ENCODE measurements at places on chromosomes 13 and 19.

- DNase-seq = no peak
These were observed 615.0 kb downstream of the FGF9 start for GRCh38 chr13:22285867-22286266.

- DNase-seq = no peak
These were observed 21.6 kb downstream of the VSTM1 start for GRCh38 chr19:54041969-54042606.

- DNase-seq = no peak
These were observed 49.0 kb upstream of the C13orf46 start for GRCh38 chr13:114022876-114023275.

DNA sequence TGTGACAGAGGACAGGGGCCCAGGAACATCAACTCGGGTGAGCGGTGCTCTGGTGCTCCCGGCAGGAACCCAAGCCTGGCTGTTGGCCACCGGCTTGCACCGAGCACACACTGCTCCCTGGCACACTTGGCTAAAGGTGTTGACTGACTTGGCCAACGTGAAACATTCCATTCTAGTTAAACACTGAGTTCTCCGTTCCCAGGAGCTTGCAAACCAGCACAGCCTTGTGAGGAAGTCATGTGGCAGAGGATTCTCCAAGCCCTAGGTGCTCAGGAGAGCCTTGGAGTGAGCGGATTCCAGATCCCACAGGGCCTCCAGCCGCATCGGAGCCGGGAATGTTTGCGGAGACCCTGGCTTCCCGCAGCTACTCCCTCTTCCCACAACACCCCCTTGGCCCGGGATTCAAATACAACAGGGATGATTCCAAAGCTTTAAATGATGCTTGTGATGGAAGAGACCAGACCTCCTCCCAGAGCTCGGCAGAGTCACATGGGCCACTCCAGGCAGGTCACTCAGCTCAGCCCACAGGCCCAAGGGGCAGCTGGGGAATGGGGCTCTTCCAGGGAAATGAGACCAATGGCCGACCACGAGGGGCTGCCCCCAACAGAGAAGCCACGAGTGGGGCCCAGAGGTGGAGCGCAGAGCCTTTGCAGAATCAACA is 2.9 kb downstream of the C13orf46 start:
- DNase-seq = no peak

- DNase-seq = no peak
These were observed 227.8 kb downstream of the LACC1 start for GRCh38 chr13:44107357-44108121.

GRCh38 chr13:96093296-96094006 is 3.5 kb downstream of the HS6ST3 start:
- no peak for DNase-seq

DNA sequence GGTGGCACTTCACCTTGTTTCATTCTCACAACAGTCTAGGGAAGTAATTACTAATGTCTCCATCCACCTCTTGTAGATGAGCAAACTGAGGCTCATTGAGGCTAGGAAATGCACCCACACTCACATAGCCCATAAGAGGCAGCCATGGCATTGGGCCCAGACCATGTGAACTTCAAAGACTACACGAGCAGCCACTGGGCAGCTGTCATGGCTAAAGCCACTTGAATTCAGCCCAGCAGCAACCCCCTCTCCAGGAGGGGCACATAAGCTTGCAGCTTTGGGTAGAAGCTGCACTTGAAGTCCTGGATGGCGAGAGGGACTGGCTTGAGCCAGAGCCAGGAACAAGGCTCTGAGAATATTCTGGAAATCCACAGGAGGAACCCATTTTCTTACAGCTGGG is 13.4 kb downstream of the ALOX5AP start:
- DNase-seq = no peak

DNA sequence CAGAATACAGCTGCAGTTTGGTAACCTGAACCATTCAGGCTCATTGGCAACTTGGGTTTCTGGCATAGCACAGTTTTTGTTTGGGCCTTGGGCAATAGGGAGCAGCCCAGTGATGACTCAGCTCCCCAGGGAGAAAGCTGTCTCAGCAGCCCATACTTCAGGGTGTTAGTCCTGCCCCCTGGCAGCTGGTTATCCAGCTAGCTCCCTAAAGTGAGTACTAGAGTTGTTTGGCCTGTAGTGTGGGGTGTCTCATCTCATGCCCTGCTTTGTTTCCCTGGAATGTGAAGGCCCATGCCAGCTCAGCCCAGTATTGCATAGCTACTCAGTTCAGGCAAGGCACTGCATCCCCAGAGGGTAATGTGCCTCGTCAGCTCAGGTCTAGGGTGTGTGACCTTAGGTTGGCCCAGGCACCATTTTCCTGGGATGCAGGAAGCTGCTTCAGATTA is 18.2 kb upstream of the ZNF543 start:
- no peak for DNase-seq

GRCh38 chr19:17402982-17403855 is 2.2 kb downstream of the BST2 start:
- no peak for DNase-seq

DNA sequence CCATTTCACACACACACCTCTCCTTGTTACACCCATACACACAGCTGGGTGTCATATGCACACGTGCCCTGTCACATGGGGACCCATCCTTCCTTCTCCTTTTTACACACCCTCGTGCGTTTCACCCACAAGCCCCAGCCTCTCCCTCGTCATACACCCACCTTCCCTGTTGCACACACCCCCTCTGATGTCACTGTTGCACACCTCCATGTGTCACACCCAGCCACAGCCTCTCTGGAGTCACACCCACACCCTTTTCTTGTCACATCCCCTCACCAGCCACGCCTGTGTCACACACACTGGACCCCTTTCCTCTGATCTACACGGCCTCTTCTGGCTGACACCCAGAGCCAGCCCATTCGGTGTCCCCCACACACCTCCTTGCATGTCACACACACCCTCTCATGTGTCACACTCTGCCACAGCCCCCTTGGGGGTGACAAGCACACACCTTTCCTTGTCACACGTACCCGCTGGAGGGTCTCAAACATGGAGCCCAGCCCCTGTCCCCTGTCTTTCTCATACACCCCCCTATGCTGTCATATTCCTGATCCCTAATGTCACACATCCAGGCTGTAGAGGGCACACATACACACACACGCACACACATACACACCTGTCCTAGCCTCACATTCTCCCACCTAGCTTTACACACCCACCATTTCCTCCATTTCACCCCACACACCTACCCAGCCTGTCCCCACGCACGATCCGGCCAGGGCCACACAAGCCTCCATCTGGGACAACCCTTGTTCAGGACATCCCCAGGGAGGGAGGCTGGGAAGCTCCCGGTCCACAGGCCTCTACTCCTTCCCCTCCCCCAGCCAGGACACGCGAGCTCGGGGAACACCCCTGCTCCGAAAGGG is 1.4 kb downstream of the NOVA2 start:
- no peak for DNase-seq

GRCh38 chr19:33641261-33641660 is 19.5 kb downstream of the CHST8 start:
- DNase-seq = no peak

- DNase-seq = no peak
These were observed 35.0 kb downstream of the AMER2 start for GRCh38 chr13:25136880-25137787.

DNA sequence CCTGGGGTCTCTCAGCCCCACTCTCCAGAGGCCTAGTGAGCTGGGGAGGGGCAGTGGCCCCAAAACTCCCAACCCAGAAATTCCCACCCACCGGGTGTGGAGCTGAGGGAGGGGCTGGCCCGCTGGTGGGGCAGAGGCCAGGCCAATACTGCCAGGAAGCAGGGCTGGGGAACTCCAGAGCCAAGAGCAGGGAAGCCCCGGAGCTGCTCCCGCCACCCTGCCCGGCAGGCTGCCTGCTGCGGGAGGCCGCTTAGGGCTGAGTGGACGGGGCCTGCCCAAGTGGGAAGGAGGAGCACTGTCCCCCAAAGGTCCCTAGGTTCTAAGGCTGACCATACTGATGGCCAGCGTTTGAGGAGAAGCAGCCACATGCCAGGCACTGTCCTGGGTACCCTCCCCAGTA is 13.0 kb upstream of the RELB start:
- no peak for DNase-seq

DNA sequence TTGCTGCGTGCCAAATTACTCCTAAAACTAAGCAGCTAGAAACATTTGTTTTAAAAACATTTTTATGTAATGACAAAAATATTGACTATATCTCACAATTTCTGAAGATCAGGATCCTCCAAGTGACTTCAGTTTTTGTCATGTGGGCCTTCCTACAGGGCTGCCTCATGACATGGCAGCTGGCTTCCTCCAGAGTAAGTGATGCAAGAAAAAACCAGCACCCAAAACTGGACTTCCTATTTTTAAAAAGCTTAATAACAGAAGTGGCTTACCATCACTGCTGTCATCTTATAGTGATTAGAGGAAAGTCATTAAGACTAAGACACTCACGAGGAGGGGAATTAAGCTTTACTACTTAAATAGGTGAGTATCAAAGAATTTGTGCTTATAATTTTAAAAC is 681.7 kb downstream of the PCDH17 start:
- DNase-seq = no peak

DNA sequence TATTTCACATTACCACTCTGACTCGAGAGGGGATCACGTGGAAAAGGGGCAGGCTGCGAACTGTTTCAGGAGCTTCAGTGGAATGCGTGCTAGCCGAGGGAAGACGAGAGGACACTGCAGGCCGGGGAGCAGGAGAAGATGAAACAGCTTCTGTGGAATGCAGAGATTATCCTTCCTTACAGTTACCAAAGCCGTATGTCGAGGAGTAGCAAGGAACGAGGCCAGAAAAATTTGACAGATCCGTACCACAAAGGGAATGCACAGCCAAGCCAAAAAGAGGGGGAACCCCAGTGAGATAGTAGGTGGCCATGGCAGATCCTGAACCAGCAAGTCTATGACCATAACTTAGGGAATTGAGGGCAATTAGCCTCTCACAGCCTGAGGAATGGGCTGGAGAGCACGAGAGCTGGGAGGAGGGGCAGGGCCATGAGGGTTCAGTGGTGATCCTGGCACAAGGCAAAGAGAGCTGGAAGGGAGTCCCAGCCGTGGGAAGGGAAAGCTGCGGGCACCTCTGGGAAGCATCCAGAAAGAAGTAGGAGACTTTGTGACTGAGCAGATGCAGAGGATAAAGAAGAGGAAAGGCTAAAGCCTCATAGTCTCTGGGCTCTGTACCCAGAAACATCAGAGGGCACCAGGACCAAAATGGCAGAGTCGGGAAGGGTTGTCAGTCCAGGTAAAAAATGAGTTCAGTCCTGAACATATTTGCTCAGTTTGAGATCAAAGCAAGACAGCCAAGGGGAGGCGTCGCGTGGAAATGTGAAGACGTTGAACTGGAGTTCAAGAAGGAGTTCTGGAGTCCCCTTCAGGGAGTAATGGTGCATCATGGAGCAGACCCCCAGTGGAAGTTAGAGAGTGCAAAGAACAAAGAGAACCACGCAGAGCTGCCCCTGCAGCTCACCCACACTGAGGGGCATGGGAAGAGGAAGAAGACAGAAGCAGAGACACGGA is 5.1 kb downstream of the COL4A1 start:
- no peak for DNase-seq

DNA sequence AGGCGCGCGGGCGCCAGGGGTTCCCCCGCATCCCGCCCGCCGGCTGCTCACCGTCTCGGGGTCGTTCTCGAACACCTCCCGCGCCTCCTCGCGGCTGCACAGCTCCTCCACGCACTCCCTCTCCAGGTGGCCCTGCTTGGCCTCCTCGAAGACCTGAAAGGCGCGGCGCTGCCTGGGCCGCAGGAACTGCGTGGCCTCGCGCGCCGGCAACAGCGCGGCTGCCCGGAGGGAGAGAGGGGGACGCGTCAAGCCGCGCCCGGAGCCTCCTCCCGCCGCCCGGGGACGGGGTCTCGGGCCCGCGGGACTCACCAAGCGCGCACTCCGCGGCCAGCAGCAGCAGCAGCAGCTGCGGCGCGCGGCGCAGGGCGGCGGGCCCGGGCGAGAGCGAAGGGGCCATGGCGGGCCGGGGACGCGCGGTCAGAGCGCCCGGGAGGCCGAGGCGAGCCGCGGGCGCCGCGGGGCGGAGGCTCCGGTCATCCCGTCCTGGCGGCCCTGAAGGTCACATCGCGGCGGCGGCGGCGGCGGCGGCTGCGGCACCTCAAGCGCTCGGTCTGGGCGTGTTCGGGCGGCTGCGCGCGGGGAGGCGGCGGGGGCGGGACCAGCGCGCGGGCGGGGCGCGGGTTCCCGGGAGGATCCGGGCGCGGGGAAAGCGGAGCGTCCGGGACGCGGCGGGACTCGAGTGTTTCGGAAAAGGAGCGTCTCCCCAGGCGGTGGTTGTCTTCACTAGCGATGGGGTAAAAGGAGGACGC is at the start of gene GAS6:
GAS6 (minus strand) TSS at position 553 of the 749 bp plus-strand sequence; CDS start at position 397, 156 bp downstream.
- no peak for DNase-seq

DNA sequence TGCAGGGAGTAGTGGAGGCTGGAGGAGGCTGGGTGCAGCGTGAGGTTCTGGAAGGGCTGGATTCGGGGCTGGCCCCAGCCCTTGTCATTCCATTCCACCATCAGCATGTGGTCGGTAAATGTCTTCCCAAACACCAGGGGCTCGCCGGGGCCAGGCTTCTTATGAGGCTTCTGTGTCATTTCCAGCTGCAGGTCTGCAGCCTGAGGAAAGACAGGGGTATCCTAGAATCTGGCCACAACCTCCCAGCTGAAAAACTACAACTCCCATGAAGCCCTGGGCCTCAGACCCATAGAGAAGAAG is 4.4 kb downstream of the BCAT2 start:
- DNase-seq = no peak

DNA sequence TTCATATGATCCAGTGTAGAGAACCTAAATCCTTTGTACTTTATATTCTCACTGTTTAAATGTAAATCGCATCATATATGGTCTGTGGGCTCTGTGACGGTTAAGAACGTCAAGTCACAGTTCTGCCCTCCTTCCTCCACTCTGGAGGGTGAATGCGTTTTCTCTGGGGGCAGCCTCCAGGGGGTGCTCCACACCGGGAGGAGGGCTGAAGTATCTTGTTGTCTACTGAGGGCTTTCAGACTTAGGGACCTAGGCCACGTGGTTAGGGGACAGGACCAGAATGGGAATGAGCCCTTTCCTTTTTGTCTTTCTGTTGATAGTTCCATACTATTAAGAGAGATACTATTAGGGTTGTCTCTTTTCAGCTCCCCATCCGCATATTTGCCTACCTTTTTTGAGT is 504.9 kb downstream of the FGF9 start:
- DNase-seq = no peak
